ENCODE measurements at places on chromosomes 2 and 18.

DNA sequence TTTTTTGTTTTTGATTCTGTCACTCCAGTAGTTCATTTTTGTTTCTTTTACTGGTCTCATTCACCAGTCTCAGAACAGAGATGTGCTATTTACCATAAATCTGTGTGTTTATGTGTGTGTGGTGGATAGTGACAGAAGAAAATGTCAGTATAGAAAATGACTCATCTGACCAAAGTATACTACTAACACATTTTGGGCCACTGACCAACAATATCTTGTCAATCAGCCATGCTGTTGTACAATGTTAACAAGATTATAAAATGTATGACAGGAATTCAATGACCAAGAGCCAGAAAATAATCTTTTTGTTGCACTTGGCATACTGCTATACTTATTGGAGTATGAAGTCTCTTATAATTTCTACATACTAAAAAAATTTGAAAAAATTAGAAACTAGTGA lies 1081.4 kb upstream of the NRXN1 start:
- DNase-seq: no peak

- no peak for DNase-seq
Measured at GRCh38 chr2:6917761-6918421, 679 bp downstream of the RNF144A start.

- DNase-seq: no peak
Measured at GRCh38 chr2:214004463-214004862, 406.4 kb upstream of the VWC2L start.

DNA sequence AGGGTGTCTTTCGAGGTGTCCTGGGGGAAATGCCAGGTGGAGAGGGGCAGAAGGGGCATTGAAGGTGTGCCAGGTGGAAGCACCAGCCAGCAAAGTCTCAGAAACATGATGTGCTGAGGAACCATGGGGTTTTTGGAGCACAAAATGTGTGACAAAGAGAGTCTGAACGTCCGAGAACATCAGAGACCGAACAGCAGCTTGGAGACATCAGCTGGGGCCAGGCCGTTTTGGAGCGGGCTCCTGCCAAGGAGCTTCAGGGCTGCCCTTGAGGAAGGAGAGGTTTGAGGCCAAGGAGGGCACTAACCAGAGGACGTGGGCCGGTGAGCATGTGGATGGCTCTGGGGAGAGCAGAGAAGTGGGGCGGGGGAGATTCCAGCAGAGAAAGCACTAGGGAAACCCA lies 5.3 kb upstream of the MBP start:
- DNase-seq: no peak

GRCh38 chr18:35460736-35461161 lies 37.0 kb downstream of the INO80C start:
- no peak for DNase-seq

- DNase-seq: no peak
Measured at GRCh38 chr2:17058772-17059402, 393.3 kb upstream of the CYRIA start.

DNA sequence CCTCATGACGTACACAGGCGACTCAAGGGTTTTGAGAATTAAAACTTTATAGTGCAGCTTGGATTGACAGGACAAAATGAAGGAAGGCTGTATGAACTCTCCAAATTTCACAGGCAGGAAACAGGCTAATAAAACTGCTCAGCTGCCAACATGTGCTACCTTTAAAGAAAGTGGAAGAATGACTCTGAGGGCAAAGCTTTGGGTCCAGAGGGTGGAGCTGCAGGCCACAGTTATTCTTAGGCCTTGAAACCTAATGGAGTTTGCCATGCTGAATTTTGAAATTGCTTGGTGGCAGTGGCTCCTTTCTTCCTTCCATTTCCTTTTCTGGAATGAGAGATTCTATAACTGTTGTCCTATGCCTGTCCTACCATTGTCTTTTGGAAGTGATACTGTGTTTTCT lies 34.8 kb downstream of the HAT1 start:
- no peak for DNase-seq

GRCh38 chr18:79924814-79925731 lies 26.4 kb downstream of the SLC66A2 start:
- DNase-seq: no peak

DNA sequence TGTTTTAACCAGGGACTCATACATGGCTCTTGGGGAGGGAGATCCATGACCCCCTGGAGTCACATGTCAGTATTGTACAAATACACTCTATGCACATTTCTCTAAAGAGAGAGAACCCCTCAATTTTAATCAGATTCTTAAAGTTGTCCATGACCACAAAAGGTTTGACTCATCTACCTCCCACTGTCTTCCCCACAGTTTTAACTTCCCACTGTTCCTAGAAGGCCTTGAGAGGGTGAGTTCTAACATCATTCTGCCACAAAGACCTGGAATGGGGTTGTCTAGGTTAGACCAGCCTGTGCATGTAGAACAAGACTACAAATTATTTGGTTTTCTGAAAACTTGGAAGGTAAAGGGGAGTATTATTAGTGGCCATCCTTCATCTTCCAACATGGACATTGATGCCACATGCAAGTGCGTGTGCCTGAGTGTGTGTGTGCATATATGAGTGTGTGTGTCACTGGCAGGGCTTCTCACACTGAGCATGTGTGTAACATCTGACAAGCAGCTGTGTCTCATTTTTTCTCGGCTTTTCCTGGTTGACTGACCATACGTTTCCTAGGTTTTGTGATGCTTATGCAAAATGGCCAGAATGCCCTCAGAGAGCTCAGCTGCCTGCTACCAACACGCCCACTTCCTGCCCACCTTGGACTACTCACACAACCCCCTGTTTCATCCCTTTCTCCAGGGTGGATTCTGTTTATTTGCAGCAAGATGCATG lies 94.6 kb upstream of the LGALSL start:
- no peak for DNase-seq

- no peak for DNase-seq
Measured at GRCh38 chr2:219901155-219901554, 273.7 kb downstream of the SLC4A3 start.

DNA sequence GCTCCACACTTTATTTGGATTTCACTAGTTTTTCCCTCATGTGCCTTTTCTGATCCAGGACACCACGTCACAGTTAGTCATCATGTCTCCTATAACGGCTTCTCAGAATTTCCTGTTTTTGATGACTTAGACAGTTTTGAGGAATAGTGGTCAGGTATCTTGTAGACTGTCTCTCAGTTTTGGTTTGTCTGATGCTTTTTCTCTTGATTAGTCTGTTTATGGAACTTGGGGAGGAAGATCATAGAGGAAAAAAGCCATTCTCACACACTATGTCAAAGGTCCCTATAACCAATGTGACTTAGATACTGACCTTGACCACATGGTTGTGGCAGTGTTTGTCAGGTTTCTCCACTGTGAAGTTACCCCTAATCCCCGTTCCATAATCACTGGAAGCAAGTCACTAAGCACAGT lies 89.0 kb downstream of the RAPH1 start:
- no peak for DNase-seq

DNA sequence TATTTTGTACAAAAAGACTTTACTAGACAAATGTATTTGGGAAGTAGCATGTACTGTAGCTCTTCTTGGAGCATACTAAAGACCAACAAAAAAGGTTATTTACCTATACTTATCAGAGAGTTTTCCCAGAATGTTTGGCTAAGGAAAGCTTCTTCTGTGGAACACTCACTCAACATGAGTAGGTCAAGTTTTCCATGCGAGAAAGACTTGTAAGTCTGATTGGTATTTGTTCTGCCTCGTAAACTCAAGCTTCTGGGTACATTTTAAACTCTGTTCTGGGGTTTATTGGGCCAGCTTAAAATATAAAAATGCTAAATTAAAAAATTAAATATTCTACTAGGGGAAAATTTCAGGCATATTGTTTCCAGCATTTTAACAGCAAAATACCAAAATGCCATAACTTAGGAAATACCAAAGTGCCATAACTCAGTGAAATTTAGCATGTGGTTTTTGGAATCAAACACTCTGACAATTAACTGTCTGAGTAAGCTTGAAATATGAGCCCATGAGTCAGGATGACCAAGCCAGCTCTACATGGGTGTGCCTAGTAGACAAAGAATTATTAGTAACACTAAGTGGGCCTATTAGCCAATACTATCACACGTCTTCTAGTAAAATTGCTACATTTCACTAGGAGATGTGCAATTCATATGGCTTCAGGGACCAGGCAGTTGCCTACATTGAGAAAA lies 47.3 kb upstream of the SERPINE2 start:
- DNase-seq: no peak

DNA sequence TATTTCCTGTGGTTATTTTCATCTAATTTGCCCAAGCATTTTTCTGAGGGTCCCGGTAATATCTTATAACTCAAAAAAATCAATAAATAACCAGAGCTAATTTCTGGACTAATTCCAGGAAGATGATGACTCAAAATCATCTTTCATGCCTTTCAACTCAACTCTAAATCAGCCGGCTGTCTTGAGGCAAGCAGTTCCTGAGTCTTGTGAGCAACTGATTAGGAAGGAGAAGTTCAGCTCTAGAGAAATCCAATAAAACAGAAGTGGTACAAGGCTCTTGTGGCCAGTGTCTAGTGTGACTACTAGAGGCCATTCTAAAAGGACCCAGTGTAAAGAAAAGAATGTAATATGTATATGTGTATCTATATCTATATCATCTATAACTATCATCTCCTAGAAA lies 890.4 kb downstream of the TRIB2 start:
- no peak for DNase-seq

DNA sequence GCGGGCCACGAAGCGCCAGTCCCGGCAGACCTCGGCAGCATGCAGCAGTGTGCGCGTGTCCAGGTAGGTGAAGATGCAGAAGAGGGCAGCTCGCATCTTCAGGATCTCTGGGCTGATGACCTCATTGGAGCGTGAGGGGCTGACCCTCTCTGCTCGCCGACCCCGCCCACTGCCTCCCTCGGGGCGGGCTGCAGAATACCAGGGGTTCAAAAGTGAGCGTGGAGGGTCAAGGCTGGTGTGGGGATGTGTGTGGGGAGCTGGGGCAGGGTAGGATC lies 20.0 kb downstream of the FBXO41 start:
- DNase-seq: no peak

Measured in stimulated activated CD8-positive, alpha-beta memory T cell treated with anti-CD3 and anti-CD28 coated beads, Interleukin-15, amount 100 ng/mL, for 1 hour (primary cell).